ENCODE measurements at places on chromosomes 5 and 9.

DNA sequence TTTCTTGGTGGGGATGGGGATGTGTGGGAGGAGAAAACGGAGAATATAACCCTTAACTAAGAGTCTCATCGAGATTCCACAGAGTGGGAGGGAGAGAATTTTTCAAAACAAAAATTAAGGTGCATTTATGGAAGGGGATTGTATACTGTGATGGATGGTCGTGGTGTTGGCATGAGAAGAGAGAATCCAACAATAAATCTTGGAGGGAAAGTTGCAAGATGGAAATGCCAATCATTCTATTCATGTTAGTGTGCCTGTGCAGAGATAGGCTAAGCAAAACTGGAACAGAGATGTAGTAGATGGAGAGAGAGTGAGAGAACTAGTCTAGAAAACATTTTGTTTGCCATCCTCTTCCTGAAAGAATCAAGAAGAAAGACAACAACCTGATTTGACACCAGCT, 613.1 kb downstream of the EBF1 start:
- no peak for DNase-seq

GRCh38 chr9:8679371-8679822, 879.8 kb upstream of the DMAC1 start:
- DNase-seq, result no peak

DNA sequence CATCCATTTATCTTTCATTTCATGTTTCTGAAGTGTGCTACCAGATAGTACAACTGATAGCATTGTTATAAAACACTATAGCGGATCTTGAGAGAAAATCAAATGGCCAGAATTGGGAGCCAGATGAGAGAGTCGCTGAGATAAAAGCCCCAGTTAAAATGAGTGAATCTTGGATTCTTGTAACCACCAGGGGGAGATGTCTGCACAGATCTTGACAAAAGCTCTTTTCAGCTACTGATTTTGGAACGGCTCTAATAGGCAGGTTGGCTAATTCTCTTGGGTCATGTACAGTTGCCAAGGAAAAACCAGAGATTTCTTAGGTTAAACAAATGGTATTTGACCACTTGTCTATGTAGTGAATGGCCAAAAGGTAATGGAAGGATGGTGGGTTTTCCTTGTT, 21.7 kb downstream of the F2RL2 start:
- DNase-seq, result no peak

DNA sequence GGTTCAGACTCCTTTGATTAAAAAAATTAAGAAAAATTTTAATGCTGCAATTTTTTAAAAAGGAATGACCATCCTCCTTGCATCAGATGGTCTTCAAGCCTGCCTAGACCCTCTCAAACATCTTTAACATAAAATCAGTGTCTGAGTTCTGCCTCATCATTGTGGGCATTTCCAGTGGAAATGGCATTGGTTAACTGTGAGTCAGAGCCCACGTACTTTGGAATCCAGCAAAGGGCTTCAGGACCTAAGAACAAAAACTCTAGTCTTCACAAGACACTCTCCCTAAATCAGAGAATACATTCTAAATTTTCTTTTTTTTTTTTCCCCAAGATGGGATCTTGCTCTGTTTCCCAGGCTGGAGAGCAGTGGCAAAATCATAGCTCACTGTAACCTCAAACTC, 9.4 kb upstream of the C5orf15 start:
- no peak for DNase-seq

DNA sequence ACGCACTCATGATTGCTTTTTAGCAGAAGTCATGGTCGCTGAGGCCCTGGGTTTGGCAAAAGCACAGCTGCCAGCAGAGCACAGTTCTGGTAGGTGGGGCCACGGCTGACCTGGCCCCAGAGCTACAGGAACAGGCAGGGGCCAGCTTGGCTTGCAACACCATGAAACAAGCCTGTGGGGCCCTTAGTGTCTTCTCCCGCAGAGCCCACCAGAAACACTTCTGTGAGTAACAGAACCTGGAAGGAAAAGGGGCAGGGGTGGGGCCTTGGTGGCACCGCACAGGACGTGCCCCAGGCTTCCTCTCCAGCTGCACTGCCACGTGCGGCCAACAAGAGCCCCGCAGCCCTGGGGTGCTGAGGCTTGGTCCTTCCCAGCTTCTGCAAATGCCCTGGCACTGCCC, 4.8 kb downstream of the ASB6 start:
- DNase-seq, result no peak
